Hematopoietic multipotent progenitor cell treated with erythropoietin and hydrocortisone succinate and interleukin-3 and kit ligand, for 17 days (in vitro differentiated cells): ENCODE measurements at places on chromosomes 16 and 17.

DNA sequence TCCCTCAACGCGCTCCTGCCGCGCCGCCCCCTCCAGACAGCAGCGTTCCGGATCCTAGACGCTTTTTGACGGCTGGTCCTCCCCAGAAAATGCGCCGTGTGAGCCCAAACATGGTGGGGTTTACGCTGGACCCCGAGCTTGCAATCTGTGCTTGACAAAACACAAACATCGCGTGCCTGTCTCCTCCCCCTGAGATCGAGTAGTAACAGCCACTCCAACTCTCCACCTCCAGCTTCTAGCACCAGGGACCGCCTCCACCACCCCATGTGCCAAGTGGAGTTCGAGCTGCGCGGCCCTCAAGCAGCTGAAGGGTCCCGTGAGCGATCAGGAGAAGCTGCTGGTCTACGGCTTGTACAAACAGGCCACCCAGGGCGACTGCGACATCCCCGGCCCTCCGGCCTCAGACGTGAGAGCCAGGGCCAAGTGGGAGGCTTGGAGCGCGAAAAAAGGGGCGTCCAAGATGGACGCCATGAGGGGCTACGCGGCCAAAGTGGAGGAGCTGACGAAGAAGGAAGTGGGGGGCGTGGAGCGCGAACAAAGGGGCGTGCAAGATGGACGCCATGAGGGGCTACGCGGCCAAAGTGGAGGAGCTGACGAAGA, 656 bp upstream of the GEMIN4 start:
- no peak for DNase-seq

GRCh38 chr17:76982408-76983074, 114.3 kb downstream of the MGAT5B start:
- no peak for DNase-seq

- no peak for DNase-seq
Observed at GRCh38 chr16:17423221-17423620, 47.5 kb downstream of the XYLT1 start.

- no peak for DNase-seq
Observed at GRCh38 chr17:27310565-27311110, 16.7 kb downstream of the WSB1 start.

- no peak for DNase-seq
Observed at GRCh38 chr16:2143878-2144485, 4.4 kb upstream of the RAB26 start.

DNA sequence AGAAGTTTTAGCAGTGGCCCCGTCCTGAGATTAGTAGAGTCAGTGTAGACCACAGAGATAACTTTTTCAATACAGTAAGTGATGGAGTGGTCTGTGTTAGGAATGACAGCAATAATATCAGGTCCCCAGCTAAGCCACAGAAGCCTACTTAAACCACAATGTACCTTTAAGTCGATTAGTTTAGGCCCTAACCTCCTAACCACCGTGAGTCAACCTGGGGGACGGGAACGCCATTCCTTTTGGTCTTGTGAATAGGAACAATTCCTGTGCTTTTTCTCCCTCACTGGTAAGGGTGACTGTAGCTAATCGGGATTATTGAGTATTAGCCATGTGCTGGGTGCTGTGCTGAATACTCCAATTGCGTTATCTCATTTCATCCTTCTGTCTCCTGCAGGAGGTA, 14.0 kb downstream of the YPEL2 start:
- no peak for DNase-seq

DNA sequence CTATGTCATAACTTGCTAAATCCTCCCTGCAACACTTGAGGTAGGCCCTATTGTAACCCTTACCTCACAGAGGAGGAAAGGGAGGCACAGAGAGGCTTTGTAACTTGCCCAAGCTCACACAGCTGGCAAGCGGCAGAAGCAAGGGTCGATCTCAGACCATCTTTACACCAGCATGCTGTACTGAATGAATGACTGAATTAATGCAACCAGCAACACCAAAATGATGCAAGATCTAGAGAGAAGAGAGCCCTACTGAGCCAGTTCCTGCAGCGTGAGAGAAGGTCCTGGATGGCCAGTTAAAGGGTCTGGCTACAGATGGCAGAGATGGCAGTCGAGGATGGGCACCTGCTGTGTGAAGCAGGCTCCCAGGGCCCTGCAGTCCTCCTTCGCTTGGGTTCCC, 8.2 kb upstream of the KLHL36 start:
- DNase-seq, result no peak

DNA sequence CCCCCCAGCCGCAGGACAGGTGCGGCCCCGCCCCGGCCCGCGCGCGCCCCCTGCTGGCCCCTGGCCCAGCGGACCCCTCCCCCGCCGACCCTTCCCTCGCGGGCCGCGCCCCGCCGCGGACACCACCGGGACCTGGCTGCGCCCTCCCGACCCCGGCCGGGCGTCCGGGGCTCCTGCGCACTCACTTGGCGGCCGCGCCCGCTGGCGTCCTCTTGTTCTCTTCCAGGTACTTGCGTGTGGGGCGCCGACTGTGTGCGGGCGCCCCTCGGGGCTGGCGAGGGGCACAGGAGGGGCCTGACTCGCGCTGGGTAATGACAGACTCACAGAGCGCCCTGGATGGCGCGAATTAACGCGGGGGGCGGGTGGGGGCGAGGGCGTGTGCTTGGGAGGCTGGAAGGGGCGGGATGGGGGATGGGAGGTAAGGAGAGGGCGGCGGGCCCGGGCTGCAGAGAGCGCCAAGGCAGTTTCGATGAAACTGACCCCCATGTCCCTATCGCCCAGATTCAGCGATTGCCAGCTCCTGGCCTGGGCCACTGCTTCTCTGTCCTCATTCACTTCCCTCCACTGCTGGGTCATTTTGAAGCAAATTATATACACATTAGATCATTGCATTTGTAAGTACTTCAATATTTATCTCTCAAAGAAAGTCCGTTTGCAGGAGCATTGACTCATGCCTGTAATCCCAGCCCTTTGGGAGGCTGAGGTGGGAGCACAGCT, 445 bp upstream of the DBNDD1 start:
- DNase-seq, result no peak
